Esophagus squamous epithelium (tissue), 5 donors: ENCODE measurements at places on chromosomes 1 and 21.

- H3K4me1 ChIP-seq, result no peaks in the 10 kb centered on the region
- DNase-seq, result no peak
- H3K36me3 ChIP-seq, result peaks cover 65% of the 10 kb centered on the region
- no peak overlapping the region for H3K27ac ChIP-seq
These were observed 6.1 kb upstream of the CLCC1 start for GRCh38 chr1:108969346-108969745.

GRCh38 chr1:175757381-175758015 lies 14.1 kb upstream of the TNR start:
- no peaks in the 10 kb centered on the region for H3K4me1 ChIP-seq
- H3K27me3 ChIP-seq, result no peaks in the 10 kb centered on the region
- no peak for DNase-seq
- no peak overlapping the region for H3K27ac ChIP-seq
- H3K36me3 ChIP-seq, result no peaks in the 10 kb centered on the region
- no peak overlapping the region for H3K4me3 ChIP-seq

DNA sequence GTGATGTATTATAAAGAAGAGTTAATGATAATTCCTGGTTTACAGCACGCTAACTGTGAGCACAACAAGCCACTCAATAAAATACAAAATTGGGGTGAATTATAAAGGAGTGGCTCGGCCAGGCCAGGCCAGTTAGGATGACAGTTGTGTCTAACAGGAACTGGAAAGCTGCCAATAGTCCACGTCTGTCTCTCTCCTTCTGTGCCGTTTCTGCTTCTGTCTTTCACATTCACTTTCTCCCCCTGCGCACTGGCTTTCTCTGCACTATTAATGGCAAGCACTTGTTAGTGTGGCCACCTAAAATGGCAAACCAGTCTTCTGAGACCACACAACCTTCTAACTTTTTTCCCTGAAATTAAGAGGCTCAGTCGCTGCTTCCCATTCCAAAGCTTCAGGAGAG lies 394.3 kb downstream of the NTNG1 start:
- no peak for DNase-seq
- peaks cover 20% of the 10 kb centered on the region for H3K4me1 ChIP-seq
- H3K36me3 ChIP-seq, result no peaks in the 10 kb centered on the region
- H3K4me3 ChIP-seq, result no peak overlapping the region
- no peaks in the 10 kb centered on the region for H3K27me3 ChIP-seq
- peak overlapping the region; percentile 14 for H3K27ac ChIP-seq

- H3K27me3 ChIP-seq, result no peaks in the 10 kb centered on the region
- H3K36me3 ChIP-seq, result peaks cover 57% of the 10 kb centered on the region
- no peak overlapping the region for H3K4me3 ChIP-seq
- peaks cover 29% of the 10 kb centered on the region for H3K4me1 ChIP-seq
- H3K27ac ChIP-seq, result peak overlapping the region; percentile 57
These were observed 8.7 kb downstream of the UBIAD1 start for GRCh38 chr1:11281518-11282331.

DNA sequence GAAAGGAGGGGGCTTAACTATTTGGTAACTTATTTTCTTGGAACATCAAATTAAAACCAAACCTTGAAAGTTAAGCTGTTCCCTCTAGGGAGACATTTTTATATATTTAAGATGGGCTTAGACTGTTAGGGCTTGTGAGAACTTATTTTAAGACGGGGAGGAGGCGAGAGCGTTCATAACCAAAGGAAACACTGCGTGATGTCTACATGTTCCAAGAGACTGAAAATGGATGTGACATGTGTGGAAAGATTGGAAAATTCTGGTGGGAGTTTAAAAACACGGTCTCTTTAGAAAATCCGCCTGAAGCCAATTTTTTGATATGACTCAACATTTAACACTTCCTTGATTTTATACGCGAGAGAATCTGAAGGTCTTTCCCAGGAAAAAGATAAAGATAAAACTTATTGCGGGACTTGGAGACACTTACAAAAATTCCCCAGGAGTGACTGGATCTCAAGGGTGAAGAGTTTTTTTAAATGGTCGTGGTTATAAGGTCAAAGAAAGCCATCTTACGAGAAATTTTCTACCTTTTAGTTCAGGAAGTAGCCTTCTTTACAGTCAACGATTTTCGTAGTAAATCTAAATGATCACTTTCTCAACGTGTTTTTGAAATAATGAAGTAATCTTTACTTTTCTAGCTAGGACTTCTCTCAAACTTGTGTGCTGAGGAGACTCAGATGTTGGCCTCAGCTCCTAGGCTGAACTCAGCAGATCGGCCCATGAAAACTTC lies 828 bp downstream of the PNRC2 start:
- H3K36me3 ChIP-seq, result no peaks in the 10 kb centered on the region
- peak overlapping the region; percentile 71 for H3K4me3 ChIP-seq
- peaks cover 70% of the 10 kb centered on the region for H3K4me1 ChIP-seq
- no peak for DNase-seq
- no peaks in the 10 kb centered on the region for H3K27me3 ChIP-seq
- H3K27ac ChIP-seq, result peak overlapping the region; percentile 100

DNA sequence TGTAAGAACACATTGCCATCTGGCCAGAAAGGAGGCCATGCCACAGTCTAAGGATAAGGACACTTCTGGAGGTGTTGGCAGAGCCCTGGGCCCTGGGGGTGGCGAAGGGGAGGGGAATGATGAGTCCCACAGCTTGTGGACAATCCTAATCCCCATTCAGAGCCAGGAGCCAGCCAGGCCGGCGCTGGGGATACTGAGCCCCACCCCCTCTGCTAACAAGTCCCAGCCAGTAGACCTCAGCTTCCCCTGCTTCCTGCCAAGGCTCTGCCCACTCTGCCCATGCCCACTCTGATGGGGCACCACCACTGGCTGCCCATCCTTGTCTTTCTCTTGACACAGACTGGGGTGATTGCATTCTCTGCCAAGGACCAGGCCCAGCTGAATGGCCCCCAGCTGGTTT lies 71.9 kb downstream of the NAV1 start:
- H3K27me3 ChIP-seq, result no peaks in the 10 kb centered on the region
- no peaks in the 10 kb centered on the region for H3K4me1 ChIP-seq
- H3K27ac ChIP-seq, result no peak overlapping the region
- no peaks in the 10 kb centered on the region for H3K36me3 ChIP-seq
- no peak overlapping the region for H3K4me3 ChIP-seq

- no peaks in the 10 kb centered on the region for H3K27me3 ChIP-seq
- no peaks in the 10 kb centered on the region for H3K36me3 ChIP-seq
- H3K27ac ChIP-seq, result no peak overlapping the region
- no peak overlapping the region for H3K4me3 ChIP-seq
- peaks cover 13% of the 10 kb centered on the region for H3K4me1 ChIP-seq
- DNase-seq, result no peak
These were observed 33.1 kb downstream of the FAM177B start for GRCh38 chr1:222769971-222770620.

- no peak overlapping the region for H3K4me3 ChIP-seq
- H3K4me1 ChIP-seq, result peaks cover 16% of the 10 kb centered on the region
- H3K27ac ChIP-seq, result peak overlapping the region; percentile 78
- H3K27me3 ChIP-seq, result peaks cover 8% of the 10 kb centered on the region
- DNase-seq, result no peak
- H3K36me3 ChIP-seq, result no peaks in the 10 kb centered on the region
These were observed 847 bp upstream of the RORC start for GRCh38 chr1:151832318-151832980.

GRCh38 chr21:34197561-34197960 lies 124.2 kb downstream of the MRPS6 start:
- H3K36me3 ChIP-seq, result no peaks in the 10 kb centered on the region
- peaks cover 20% of the 10 kb centered on the region for H3K4me1 ChIP-seq
- no peaks in the 10 kb centered on the region for H3K27me3 ChIP-seq
- H3K27ac ChIP-seq, result no peak overlapping the region
- H3K4me3 ChIP-seq, result no peak overlapping the region
- DNase-seq, result no peak

DNA sequence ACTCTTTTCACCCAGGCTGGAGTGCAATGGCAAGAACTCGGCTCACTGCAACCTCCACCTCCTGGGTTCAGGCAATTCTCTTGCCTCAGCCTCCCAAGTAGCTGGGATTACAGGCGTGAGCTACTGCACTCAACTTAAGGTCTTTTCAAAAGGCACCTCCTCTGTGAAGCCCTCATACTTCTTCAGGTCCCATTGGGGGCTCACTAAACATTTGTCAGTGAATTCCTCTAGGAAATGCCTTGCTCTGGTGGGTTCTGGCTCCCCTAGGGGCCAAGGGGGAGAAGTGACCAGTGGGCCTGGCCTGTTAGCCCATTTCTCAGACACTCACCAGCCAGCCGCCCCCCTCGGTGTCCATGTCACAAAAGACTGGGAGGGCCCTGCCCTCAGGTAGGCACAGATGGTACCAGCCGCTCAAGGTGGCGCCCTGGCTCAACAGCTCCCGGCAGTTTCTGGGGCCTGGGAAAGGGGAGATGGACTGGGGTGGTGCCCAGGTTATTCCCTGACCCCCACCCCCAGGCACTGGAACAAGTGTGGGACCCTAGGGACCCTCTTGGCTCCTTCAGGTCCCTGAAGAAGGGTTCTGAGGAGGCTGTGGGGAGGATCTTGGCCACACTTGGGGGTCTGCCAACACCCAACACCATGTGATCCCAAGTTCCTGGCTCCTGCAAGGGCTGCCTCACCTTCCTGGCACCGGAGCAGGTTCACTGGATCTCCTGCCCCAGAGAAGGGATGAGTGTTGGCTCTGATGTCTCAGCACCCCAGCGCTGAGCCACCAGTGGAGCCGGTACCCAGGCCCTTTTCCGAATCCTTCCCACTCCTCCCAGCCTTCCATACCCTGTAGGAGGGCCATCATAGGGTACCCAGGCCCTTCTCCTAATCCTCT lies 1.6 kb downstream of the FCN3 start:
- H3K4me3 ChIP-seq, result no peak overlapping the region
- H3K27ac ChIP-seq, result no peak overlapping the region
- no peaks in the 10 kb centered on the region for H3K27me3 ChIP-seq
- H3K36me3 ChIP-seq, result no peaks in the 10 kb centered on the region
- DNase-seq, result no peak
- peaks cover 22% of the 10 kb centered on the region for H3K4me1 ChIP-seq

- H3K4me1 ChIP-seq, result no peaks in the 10 kb centered on the region
- H3K4me3 ChIP-seq, result no peak overlapping the region
These were observed 46.5 kb downstream of the FH start for GRCh38 chr1:241473026-241473425.

- no peaks in the 10 kb centered on the region for H3K27me3 ChIP-seq
- no peak for DNase-seq
- peaks cover 18% of the 10 kb centered on the region for H3K4me1 ChIP-seq
- no peaks in the 10 kb centered on the region for H3K36me3 ChIP-seq
- H3K27ac ChIP-seq, result no peak overlapping the region
These were observed 125.3 kb upstream of the ERG start for GRCh38 chr21:38623552-38623951.
